ENCODE measurements at places on chromosomes 2 and 18. TPM values are rescaled to one million over a fixed set of nuclear protein-coding genes. Genes with fewer than 3 reads are reported as not detected.

DNA sequence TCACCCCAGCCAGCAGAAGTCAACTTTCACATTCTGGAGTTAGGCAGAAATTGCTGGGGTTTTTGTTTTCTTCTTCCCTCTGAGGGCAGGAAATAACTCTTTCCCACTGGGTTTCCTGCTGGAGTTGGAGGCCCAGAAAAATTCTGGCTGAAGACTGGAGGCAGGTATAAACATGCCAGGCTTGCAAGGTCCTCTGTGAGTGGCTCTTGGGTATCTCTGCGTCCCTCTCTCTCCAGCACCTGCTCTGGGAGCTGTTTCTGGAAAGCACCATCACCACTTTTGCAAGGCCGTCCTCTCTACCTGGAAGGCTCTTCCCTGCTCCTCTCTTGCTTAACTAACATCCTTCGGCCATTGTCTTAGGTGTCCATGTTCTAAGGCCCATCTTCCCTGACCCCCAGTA lies 91.0 kb downstream of the MCFD2 start:
- DNase-seq: no peak

DNA sequence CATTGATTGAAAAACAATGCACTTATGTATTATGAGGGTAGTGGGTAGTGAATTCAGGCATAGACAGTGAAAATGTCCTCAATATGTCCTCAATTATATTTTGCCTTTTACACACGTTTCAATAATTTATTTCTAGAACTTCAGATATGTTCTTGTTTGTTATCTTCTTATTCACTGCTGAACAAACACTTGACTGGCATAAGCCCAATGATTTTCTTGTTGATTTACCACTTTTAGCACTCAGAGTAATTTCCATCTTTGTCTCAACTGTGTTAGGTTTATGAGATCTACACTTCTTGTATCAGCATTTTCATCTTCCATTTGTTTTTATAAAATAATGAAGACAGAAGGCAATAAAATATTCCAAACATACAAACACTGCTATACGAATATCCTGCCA lies 61.8 kb upstream of the DCC start:
- DNase-seq: no peak

DNA sequence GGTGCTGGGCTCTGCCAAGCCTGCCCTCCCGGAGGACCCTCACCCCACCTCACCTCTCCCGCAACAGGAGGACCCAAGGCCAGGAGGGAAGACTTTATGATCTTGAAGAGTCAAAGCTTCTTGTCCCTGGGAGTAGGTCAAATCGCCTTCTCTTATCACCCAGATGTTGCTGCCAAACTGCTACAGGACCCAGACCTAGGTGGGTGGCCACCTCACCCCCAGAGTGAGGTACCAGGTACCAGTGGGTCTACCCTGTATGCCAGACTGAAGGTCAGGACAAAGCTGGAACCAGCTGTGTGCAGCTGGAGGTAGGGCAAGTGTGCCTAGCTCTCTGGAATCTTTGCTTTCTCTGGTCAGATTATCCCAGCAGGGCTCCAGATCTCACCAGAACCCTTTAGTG lies 197.2 kb downstream of the ZFP36L2 start:
- no peak for DNase-seq

The ARHGEF33 gene
- 0.33 TPM for total RNA-seq

DNA sequence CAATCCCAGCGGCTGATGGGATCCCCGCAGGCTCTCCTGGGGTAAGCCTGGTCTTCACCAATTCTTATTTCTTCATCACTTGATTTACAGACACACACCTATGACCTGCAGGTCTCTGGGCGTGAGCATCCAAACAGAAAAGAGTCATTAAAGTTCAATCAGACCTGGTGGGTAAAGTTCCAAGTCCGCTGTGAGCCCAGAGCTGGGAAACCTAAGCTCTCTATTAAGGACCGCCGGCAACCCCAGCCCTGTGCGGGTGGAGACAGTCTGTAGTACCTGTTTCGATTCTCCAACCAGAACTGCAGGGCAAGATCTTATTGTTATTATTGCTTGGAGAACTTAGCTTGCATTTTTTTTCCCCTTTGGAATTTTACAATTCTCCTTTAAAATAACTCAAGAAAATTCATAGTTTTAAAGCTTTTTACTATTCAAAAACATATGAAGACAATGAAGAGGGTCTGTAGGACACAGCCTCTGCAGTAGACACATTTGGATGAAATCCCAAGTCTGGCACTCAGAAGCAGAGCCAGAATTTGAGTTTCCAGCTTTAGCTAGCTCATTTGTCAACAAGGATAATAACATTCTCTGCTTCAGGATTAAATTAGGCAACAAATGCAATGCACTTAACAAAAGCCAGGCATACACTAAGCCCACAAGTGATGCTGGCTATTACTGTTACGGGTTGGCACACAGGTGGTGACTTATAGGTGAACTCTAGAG lies 376.4 kb downstream of the INSIG2 start:
- DNase-seq: no peak

DNA sequence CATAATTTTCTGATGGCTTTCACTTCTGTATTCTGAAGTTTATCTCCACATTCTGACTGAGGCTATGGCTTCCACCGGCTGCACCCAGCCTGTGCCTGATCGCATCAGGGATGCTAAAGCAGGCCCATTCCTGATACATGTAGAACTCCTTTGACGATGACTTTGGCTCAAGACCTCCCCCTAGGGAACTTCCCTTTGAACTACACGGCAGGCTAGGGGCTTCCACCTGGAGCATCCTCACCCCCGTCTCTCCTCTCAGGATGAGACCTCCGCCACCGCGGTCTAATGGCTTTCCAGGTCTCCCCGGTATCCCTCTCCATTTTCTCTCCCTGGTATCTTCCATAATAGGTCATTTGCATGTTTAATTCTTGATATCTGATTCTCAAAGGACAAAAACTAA lies 214.9 kb upstream of the CHST9 start:
- DNase-seq: no peak

The SPEG gene
- 2.9 TPM for total RNA-seq

The ALPP gene
- not detected for total RNA-seq

DNA sequence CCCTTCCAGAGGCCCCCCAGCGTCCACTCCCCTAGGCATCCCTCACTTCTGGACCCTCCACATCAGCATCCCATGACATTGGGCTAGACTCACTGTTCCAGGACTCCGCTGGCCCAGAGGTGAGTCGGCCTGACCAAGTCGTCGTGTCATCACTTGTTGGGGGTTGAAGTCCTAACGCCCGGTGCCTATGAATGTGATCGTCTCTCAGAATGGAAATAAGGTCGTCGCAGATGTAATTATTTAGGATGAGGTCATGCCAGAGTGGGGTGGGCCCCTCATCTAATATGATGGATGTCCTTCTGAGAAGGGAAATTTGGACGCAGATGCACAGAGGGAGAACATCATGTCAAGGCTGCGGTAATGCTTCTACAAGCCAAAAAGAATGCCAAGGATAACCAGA lies 142.7 kb downstream of the AGAP1 start:
- DNase-seq: no peak

DNA sequence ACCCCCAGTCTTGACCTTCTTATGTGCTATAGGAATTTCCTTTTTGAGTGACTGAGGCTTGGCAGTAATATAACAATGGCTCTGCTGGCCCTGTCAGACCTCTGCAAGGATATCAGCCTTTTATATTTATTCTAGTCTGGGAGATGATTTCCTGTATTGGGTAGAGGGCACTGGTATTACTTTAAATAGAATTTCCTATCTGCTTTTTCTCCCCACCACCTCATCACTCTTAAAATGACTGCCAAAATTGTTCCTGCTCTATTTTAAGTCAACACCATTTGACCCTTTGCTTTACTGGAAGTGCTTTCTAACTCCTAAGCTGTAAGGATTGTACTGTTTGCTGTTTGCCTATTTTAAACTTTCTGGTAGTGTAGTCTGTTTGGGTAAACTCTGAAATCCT lies 658.4 kb upstream of the FSHR start:
- DNase-seq: no peak

The SNTG2 gene
- 18.7 TPM for total RNA-seq

- no peak for DNase-seq
These were observed 82.1 kb upstream of the POMC start for GRCh38 chr2:25250331-25251070.

The SEMA4F gene
- 4.6 TPM for total RNA-seq

GRCh38 chr18:48073211-48073930 lies 142.9 kb upstream of the SMAD2 start:
- no peak for DNase-seq

DNA sequence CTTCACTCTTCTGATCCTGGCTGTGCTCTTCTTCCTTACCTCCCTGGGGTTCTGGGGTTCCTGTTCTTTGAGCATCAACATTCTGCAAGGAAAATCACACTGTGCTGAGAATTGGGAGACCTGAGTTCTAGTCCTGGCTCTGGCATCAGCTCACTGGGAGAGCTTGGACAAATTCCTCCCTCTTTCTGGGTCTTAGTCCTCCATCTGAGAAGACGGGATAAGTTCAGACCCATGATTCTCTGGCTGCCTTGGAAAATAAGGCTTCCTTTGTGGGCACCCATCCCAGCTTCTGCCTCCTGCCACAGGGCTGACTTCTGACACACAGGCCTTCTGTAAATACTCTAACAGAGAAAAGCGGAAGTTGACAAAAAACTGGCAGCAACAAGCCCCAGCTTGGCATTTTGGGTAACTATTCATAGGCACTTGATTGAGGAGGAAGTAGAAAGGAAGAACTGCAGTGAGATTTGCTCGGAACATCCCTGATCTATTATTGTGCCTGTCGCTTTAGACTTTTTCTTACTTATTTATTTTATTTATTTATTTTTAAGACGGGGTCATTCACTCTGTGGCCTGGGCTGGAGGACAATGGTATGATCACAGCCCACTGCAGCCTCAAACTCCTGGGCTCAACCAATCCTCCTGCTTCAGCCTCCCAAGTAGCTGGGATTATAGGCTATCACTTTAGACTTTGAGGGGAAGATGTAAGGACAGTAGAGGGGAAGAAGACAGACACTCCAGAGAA lies 7.9 kb downstream of the PCBP1 start:
- DNase-seq: peak; percentile 88

DNA sequence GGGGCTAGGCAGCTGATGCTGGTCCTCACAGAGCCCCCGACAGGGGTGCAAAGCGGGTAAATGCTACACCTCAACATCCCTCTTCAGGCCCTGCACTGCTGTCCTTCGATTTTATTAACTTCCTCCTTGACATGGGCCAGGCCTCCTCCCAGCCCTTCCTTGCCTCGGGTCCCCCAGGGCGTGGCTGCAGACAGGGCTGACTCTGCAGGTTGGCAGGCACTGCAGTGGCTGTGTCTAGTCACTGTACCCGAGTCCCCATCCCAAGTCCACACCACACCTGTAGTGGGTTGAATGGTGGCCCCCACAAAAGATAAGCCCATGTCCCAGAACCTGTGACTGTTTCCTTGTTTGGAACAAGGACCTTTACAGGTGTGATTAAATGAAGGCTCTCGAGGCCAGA lies 140.2 kb downstream of the TWIST2 start:
- no peak for DNase-seq

DNA sequence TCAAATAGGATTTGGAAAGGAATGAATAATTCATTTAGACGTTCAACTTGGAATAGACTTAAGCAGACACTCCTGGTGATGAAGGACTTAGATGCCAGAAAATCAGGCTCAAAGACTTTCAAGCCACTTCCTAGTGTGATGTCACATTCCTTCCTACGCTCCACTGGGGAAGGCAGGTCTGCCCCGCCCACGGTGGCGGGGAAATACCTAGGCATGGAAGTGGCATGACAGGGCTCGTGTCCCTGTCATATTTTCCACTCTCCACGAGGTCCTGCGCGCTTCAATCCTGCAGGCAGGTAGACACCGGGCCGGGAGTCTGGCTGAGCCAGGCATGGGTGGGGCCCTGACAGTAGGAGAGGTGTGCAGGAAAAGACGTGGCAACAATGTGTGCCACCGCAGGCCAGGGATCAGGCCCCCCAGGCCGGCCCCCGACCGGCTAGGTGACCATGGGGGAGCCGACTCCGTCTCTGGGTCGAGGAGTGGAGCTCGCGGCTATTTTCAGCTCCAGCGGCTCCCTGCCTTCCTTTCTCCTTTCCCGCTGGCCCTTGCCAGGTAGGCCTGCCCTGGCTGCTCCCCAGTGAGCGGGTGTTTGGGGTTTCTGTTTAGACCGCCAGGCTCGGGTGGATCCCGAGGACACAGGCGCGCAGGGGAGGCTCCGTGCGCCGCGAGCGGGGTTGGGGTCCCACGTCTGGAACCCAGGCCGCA lies at the start of gene IL1RL2:
TSS of gene IL1RL2 (plus strand) at position 233 of the 705 bp plus-strand sequence. CDS start 845 bp downstream, outside the sequence.
- DNase-seq: no peak

GRCh38 chr18:4755848-4756247 lies 300.7 kb upstream of the DLGAP1 start:
- no peak for DNase-seq

The LRP1B gene
- total RNA-seq: 0.52 TPM

DNA sequence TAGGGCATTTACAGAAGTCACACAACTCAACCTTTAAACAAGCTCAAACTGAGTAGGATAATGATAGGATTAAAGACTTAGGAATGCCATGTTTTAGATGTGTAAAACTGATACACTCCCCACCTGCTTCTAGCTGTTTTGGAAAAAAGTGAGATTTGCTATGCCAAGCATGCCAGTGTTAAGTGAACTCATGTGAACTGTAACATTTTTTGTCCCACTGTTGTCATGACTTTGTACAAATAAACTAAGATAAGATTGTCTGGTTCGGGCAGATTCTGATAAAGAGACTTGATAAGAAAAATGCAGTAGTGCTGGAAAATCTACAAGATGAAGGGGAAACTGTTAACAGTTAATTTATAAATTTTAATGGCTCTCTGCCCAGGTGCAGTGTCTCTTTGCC lies 66.5 kb downstream of the GLS start:
- DNase-seq: peak; percentile 30

DNA sequence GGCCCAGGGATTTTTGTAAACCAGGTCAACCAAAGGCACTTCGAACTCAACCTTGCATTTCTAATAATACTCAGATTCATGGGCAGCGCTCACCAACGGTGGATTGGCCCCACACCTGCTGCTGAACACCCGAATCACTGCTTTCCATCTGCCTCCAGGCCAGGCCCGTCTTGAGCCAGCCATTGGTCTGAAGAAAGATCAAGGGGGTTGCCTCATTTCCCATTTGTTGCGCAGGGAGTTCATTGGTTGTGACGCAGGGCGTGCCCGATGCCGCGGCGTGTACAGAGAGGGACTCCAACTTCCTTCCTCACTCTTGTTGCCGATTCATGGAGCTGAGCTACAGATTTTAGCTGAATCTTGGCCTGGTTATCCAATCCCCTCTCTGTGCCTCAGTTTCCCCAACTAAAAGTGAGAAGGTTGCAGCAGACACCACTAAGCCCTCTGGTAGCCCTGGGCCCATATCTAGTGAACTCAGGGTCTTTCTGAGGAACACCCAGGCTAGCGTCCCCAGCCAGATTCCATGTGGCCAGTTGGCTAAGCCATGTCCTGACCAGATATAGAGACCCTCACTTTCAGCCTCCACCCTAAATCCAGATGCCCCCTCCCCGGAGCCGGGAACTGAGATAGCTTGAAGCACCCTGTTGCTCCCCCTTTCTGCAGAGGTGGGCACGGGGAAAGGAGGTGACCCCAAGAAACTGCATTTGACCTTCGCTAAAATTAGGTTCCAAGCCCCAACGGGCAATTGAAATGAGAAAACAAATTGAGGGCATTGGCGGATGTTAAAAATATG lies 60.9 kb upstream of the HPCAL1 start:
- no peak for DNase-seq

- DNase-seq: no peak
These were observed 59.7 kb upstream of the KCNJ3 start for GRCh38 chr2:154638783-154639182.

GRCh38 chr2:62344472-62344871 lies 148.6 kb downstream of the B3GNT2 start:
- DNase-seq: peak; percentile 46

All from body of pancreas (tissue), 4 donors.